ENCODE measurements at places on chromosomes 7 and 10.

- H3K4me3 ChIP-seq: no peak overlapping the region
- peaks cover 6% of the 10 kb centered on the region for H3K27me3 ChIP-seq
- no peaks in the 10 kb centered on the region for H3K4me1 ChIP-seq
- H3K36me3 ChIP-seq: no peaks in the 10 kb centered on the region
- H3K27ac ChIP-seq: no peak overlapping the region
- no peak for DNase-seq
Measured at GRCh38 chr10:1156616-1156886, 100.4 kb downstream of the WDR37 start.

DNA sequence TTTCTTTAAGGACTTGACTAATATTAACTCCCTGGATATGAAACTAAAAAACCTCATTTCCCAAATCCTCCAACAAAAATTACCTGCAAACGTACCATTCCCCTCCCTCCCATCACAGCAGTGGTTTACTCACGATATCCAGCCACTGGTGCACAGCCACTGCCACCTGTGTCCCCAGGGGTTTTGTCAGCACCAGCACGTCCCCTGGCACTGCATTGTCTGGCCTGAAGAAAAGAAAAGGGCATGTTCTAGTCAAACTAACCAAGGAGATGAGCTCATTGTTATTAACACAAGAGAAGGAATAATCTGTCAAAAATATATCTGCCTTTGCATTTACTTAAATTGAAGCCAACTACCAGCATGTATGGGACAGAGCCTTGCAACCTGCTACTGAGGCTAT, 18.5 kb downstream of the SEPHS1 start:
- no peaks in the 10 kb centered on the region for H3K4me1 ChIP-seq
- H3K4me3 ChIP-seq: no peak overlapping the region
- DNase-seq: no peak

GRCh38 chr7:50795831-50796230, 13.1 kb upstream of the GRB10 start:
- no peak for DNase-seq
- no peak overlapping the region for H3K4me3 ChIP-seq
- peaks cover 2% of the 10 kb centered on the region for H3K27me3 ChIP-seq

DNA sequence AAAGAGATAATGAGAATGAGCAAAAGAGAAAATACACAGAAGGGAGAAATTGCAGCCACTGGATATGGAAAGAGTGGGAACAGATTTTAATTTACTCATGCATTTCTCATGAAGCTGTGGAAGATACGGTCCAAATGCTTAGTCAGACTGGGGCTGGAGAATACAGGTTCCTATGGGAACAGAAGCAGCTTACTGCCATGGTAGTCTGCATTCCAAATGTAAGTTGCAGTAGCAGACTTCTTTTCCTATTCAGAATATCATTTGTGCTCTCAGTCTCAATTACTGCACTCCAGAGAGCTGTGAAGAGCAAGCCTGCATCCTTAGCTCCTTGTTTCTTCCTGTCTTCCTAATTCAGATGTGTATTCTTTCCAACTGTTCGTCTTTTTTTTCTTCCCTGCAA, 190.8 kb upstream of the TMEM196 start:
- no peak for DNase-seq
- H3K4me1 ChIP-seq: no peaks in the 10 kb centered on the region
- H3K27me3 ChIP-seq: no peaks in the 10 kb centered on the region
- H3K36me3 ChIP-seq: no peaks in the 10 kb centered on the region
- H3K27ac ChIP-seq: no peak overlapping the region
- H3K4me3 ChIP-seq: no peak overlapping the region

DNA sequence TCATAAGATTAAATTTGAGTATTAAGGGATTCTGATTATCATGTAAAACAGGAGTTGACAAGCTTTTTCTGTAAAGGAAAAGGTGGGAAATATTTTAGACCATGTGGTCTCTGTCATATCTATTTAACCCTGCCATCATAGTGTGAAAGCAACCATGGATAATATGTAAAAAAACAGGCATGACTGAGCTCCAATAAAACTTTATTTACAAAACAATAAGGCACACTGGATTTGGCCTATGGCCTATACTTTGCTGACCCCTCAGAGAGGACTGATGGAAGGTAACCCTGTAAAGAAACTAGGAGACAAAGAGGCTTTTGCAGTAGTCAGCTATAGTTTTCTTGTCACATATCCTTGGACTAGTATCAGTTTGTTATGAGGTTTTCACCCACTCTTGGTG, 130.5 kb upstream of the CDK13 start:
- no peak overlapping the region for H3K4me3 ChIP-seq
- H3K4me1 ChIP-seq: no peaks in the 10 kb centered on the region
- no peaks in the 10 kb centered on the region for H3K27me3 ChIP-seq
- DNase-seq: no peak
- H3K36me3 ChIP-seq: no peaks in the 10 kb centered on the region

GRCh38 chr7:30344513-30344912, 60.1 kb downstream of the ZNRF2 start:
- H3K36me3 ChIP-seq: no peaks in the 10 kb centered on the region
- peaks cover 13% of the 10 kb centered on the region for H3K4me1 ChIP-seq
- DNase-seq: no peak
- H3K4me3 ChIP-seq: no peak overlapping the region

GRCh38 chr7:91719008-91719407, 161.5 kb downstream of the MTERF1 start:
- H3K27ac ChIP-seq: no peak overlapping the region
- H3K36me3 ChIP-seq: no peaks in the 10 kb centered on the region
- no peaks in the 10 kb centered on the region for H3K4me1 ChIP-seq
- DNase-seq: no peak
- no peaks in the 10 kb centered on the region for H3K27me3 ChIP-seq
- no peak overlapping the region for H3K4me3 ChIP-seq

All from HepG2 (cell line).